ENCODE measurements at places on chromosomes 7 and 10. TPM values are rescaled to one million over a fixed set of nuclear protein-coding genes. Genes with fewer than 3 reads are reported as not detected.
A peak's percentile ranks its signal among the peaks of the same experiment; 100 is the strongest.

- no peak for DNase-seq
Measured at GRCh38 chr7:93973134-93973533, 31.0 kb downstream of the BET1 start.

DNA sequence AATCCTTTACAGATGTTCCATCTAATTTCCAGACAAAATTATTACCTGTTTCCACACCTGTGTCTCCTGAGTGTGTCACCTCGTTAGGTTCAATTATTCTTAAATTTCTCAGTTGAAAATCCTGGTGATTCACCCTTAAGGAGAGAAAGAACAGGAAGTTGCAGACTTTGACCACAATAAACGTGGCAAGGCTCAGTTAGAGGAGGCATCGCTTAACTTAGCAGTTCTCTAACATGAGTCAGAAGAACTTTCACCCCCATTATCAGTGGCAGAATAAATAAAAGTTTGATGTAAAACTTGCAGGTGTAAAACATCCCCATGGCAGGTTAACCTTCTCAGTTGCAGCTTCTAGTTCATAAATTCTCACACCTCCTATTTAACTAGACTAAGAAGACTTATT is 8.3 kb downstream of the XPNPEP1 start:
- DNase-seq: no peak

GRCh38 chr7:108211382-108212201 is 81.4 kb upstream of the LAMB4 start:
- DNase-seq: no peak

The STOX1 gene
- total RNA-seq: 0.27 TPM

DNA sequence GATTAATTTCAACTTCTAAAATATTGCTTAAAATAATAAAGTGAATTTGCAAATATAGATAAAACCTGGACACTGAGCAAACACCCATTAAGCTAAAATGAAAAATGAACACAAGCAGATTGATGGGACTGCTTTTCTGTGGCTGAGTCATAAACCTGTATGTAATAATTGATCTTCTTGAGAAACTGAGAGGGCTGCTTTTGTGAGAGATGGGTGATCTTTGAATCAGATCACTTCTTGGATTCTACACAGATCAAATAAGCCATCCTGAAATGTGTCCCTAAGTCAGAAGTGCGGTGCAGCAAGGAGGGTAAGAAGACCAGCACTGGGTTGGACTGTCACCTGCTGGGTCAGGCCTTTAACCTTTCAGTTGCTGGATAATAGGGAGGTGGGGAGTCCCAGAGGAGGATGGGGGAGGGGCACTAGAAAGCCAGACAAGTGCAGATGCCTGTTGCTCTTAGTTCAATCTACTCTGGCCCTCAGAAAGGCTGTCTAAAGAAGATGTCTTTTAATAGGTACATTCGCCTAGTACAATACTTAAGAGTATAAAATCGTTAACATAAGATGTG is 178.2 kb upstream of the NAMPT start:
- no peak for DNase-seq

DNA sequence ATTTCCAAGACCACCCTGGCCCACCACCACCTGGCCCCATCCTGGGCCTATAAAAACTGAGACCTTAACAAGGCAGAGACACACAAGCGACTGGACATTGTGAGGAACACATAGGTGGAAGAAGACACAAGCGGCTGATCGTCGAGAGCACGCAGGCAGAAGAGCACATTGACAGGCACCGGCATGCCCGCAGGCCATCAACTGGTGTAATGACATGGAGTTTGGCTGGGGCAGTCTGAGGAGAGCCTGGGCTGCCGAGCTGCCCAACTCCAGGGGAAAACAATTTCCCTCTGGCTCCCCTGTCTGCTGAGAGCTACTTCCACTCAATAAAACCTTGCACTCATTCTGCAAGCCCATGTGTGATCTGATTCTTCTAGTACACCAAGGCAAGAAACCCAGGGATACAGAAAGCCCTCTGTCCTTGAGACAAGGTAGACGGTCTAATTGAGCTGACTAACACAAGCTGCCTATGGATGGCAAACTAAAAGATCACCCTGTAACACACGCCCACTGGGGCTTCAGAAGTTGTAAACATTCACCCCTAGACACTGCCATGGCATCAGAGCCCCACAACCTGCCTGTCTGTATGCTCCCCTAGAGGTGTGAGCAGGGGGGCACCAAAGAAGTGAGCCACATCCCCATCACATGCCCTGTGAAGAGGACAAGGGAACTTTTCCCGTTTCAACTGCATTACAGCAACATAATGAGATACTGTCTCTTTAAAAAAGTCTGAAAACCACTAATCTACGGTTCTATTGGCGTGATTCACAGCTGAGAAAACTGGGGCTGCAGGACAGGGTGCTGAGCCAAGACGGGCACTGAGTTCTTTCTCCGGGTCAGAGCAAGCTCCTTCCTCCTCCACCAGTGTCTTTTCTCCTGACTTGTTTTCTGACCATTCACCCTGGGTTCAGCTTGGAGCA is 18.5 kb upstream of the TNS3 start:
- no peak for DNase-seq

The DNAH11 gene
- 0.49 TPM for total RNA-seq

- no peak for DNase-seq
Measured at GRCh38 chr7:100156331-100157068, 2.0 kb downstream of the TRAPPC14 start.

GRCh38 chr7:92785923-92786322 is 50.5 kb downstream of the CDK6 start:
- no peak for DNase-seq

GRCh38 chr7:12630513-12630819 is 57.0 kb upstream of the ARL4A start:
- DNase-seq: no peak

DNA sequence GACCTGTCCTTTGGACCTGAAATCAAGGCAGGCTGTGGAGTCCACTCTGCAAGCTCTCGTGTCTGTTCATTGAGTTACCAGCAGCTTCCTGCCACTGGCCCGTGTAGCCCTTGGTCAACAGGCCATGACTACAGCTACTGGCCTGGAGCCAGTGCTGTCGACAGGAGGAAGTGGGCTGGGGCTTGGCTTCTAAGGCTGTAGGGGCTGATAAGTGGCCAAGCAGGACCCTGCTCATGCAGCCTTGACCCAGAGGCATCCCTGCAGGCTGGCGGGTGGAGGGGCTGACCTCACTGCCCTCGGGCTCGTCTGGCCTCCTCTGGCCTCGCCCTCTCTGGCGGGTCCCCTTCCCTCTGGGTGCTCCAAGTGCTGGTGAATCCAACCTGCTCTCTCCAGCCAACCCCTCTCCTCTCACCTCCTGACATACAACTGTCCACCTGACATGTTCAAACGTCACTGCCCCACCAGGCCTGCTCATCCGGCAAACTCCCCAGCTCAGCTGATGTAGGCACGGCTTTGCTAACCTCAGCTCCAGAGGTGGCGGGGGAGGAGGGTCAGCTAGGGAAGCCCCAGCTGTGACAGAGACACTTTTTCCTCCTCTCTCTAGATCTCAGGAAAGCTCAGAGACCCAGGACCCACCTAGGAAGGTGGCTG is 188.6 kb upstream of the LYZL2 start:
- peak; percentile 71 for DNase-seq

The SHH gene
- 16.7 TPM for total RNA-seq

The FZD1 gene
- 120 TPM for total RNA-seq

GRCh38 chr7:128827971-128828711 is 2.1 kb upstream of the FLNC start:
- DNase-seq: no peak

- no peak for DNase-seq
Measured at GRCh38 chr7:158101821-158102450, 485.7 kb downstream of the PTPRN2 start.

The RBM17 gene
- 95.0 TPM for total RNA-seq

- DNase-seq: no peak
Measured at GRCh38 chr7:7808626-7809025, 90.2 kb upstream of the RPA3 start.

The PNLIPRP1 gene
- total RNA-seq: 1.2 TPM

- no peak for DNase-seq
Measured at GRCh38 chr10:26844396-26844975, 16.3 kb downstream of the ABI1 start.

The PHKG1 gene
- 2.7 TPM for total RNA-seq

GRCh38 chr10:12412666-12413368 is 63.5 kb downstream of the CAMK1D start:
- no peak for DNase-seq

- no peak for DNase-seq
Measured at GRCh38 chr10:122754491-122755235, 55.0 kb upstream of the C10orf120 start.

- DNase-seq: no peak
Measured at GRCh38 chr10:96671211-96671890, 49.0 kb downstream of the PIK3AP1 start.

GRCh38 chr7:149104749-149105148 is 14.2 kb upstream of the ZNF786 start:
- DNase-seq: no peak

Data from sciatic nerve (tissue), 2 donors.